ENCODE measurements at places on chromosomes 5 and 9.

DNA sequence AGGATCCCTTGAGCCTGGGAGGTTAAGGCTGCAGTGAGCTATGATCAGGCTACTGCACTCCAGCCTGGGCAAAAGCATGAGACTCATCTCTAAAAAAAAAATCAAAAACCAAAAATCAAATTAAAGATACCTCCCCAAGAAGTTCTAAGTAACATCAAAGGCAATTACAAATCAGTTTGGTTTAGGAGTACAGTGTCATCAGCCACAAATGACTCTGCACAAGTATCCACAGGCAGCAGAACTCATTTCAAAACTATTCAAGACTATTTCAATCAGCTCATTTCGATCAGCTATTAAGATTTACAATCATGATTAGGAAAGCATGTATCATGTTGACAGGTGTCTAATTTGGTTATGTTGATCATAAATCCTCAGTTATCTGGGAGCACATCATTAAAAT lies 19.1 kb downstream of the TRMO start:
- DNase-seq: no peak

- no peak for DNase-seq
Observed at GRCh38 chr5:153623751-153624450, 133.4 kb downstream of the GRIA1 start.

GRCh38 chr5:138369706-138370105 lies 17.2 kb downstream of the KDM3B start:
- no peak for DNase-seq

DNA sequence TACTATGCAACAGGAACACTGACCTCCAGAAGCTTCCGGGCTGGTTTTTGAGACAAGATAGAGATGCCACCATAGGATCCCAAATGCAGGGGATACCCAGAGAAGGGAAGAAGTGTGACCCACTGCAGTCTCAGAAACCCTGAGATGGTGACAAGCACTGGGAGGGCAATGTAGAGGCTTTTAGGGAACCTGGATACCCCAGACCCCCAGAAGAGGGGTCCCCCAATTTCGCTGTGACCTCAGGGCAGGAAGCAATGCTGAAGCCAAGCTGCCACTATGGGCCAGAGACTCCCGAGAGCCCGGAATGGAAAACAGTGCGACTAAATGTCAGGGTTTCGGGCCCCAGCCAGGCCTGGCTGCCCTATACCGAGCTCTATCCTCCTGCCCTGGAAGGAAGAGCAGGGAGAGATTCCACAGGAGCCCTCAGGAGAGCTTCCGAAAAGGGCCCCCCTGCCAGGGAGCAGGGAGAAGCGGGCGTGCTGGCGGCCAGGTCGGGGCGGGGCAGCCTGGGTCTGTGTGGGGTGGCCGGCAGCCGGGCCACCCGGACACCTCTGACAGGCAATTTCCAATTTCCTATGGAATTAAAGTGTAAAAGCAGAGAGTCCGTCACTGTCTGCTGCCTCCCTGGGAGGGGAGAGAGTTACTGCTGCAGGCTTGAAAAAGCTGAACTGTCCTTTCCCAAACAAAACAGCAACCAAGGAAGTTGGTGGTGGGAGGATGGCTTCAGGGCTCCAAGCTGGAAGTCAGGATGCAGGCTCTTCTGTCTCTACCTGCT lies 154.2 kb downstream of the FGF18 start:
- DNase-seq: no peak

GRCh38 chr9:134208981-134209725 lies 44.8 kb upstream of the RNU6ATAC start:
- no peak for DNase-seq

- no peak for DNase-seq
Observed at GRCh38 chr9:92506184-92506857, 24.0 kb upstream of the ASPN start.

DNA sequence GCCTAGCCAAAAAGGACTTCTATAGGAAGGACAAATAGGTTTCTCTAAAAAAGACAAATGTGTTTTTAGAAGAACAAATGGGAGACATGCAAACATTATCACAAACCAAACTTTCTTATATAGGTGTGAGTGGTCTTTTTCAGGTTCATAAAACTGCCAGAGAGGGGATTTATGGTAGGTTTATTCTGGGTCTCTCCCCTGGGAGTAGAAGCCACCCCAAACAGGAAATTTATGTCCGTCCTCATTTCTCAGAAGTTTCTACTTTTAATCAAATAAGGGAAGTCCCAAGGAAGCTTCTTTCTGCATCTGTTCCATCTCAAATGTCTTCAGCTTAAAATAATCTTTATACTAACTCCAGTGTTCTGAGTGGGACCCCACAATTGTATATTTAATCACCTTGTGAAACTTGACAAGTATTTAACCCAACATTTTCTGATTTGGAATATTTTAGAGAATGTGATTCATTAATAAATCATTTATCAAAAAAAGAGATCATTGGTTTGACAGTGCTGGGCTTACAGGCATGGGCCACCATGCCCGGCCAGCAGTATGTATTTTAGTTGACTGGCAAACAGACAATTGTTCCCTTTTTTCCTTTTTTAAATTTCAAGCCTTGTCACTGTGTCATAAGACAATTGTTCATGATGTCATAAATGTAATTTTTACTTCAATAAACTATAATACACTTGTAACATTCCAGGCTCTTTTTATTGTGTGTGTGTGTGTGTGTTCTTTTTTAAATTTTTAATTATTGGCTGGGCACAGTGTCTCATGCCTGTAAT lies 44.6 kb upstream of the GLDC start:
- DNase-seq: no peak

- DNase-seq: no peak
Observed at GRCh38 chr9:78026947-78027346, 4.7 kb downstream of the GNAQ start.

- no peak for DNase-seq
Observed at GRCh38 chr5:32523625-32524024, 61.7 kb upstream of the SUB1 start.

GRCh38 chr5:160271836-160272235 lies 40.5 kb downstream of the CCNJL start:
- no peak for DNase-seq

- DNase-seq: no peak
Observed at GRCh38 chr5:154358516-154359220, 87.1 kb upstream of the SAP30L start.

DNA sequence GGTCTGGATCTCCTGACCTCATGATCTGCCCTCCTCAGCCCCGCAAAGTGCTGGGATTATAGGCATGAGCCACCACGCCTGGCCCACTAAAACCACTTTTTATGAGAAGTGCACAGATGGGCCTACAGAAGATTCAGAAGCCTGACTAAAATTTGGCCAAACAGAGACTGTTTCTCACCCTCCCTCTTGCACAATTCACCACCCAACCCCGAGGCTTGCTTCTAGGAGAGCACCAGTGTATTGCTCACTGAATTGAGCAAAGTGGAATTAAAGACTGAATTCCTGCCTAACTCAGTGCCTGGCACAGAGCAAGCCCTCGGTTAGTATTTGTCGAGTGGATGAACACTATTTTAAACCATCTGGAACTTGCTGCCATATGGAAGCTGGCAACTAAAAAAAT lies 3.4 kb upstream of the DCTN4 start:
- no peak for DNase-seq

DNA sequence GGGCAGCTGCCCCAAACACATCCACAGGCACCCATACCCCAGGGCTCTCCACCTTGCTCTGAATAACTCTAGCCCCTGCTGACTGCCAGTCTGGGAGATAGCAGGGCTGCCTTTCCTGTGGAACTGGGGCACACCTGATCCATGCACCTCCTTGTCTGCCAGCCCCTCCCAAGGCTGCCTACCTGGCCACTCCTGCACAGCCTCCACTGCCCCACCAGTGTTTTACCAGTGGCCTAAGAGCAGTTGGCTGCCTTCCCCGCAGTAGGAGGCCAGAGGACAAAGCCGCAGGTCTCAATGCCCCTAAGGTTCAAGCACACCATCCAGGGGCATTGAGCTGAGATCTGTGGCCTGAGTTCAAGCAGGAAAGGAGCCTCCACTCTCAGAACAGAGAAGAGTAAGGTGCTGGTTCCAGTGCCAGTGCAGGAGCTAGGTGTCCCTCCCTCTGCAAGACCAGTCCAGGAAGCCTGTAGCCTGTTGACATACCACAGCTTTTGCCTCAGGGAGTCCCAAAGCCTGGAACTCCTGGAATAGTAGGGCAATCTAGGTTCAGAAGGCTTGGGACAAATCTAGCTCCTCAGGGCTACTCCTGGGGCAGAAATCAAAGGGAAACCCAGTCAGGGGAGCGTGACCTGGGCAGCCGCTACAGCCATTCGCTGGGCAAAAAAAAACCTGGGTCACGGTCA lies 514.5 kb upstream of the PTGER4 start:
- peak; percentile 28 for DNase-seq

DNA sequence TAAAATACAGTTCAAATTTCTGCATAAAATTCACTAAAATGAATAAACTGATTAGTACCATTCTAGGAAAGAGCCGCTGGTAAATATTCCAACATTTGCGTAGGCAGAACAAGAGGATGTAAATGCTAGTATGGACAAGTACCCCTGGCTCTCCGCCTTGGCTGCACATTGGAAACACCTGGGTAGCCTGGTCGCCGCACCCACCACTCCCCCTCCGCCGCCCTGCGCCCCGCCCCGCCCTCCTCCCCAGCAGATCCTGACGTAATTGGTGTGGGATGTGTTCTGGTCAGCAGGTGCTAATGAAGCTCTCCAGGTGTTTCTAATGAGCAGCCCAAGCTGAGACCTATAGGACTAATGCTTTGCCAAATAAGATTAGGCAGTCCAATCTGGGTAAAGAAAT lies 225.7 kb downstream of the FRMD3 start:
- no peak for DNase-seq

DNA sequence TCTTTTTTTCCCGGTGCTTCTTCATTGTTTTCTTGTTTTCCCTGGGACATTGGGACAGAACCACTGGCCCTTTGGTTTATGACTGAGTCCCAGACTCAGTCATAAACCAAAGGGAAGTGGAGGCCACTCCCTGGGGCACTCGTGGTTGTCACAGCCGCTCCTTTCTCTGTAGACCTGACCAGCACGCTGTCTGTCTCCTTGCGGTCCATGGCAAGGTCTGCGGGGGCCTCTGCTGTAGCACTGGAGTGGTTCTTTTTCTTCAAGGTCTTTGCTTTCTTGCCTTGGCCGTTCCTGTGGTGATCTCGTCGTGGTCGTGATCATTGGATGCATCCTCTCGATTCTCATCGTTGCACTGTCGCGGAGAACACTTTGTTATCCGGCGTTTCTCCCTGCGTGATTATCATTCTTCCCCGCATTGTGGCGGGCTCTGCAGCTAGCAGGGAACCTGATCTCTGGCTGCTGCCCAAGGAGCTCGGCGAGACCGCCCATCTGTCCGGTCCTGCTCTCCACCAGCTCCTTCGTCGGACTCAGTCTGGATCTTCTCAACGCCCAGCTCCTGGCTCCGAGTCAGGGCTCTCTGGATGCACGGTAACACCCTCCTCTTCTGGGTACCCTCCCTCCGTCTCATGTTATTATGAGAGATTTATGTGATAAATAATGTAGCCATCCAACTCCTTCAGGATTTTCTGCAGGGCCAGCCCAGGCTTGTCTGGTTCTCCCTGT lies 43.5 kb upstream of the MPDZ start:
- DNase-seq: no peak

DNA sequence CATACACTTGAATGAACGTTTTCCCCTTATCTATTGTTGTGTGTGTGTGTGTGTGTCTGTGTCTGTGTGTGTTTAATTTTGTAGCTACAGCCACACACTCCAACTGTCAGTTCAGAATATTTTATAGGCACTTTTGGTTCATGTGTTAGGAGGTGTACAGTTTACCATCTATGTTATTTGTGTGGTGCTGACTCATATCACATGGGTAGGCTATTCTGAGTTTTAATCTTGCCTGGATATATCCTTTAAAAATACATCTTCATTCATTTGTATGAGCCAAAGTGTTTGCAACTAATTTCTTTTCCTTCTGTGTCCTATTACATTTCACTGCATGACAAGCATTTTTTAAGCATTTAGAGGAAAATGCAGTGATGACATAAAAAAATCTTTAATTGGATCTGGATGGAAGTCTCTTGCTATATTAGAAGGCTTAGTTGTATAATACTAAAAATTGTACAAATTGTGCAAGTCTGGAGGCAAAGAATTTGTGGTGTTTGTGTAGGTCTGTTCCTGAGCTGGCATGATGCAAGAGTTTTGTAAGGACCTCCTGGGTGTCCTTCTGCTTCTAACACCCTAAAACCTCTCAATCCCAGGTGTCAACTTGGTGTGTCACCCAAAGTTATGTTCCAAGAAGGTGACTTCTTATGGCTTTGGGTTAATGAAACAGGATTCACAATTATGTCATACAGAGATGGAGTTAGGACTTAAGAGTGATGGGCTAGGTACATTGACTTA lies 52.4 kb upstream of the HMHB1 start:
- no peak for DNase-seq

GRCh38 chr5:57302164-57302563 lies 128.3 kb downstream of the GPBP1 start:
- DNase-seq: no peak

- DNase-seq: peak; percentile 7
Observed at GRCh38 chr9:92620845-92621244, 49.1 kb downstream of the IPPK start.

DNA sequence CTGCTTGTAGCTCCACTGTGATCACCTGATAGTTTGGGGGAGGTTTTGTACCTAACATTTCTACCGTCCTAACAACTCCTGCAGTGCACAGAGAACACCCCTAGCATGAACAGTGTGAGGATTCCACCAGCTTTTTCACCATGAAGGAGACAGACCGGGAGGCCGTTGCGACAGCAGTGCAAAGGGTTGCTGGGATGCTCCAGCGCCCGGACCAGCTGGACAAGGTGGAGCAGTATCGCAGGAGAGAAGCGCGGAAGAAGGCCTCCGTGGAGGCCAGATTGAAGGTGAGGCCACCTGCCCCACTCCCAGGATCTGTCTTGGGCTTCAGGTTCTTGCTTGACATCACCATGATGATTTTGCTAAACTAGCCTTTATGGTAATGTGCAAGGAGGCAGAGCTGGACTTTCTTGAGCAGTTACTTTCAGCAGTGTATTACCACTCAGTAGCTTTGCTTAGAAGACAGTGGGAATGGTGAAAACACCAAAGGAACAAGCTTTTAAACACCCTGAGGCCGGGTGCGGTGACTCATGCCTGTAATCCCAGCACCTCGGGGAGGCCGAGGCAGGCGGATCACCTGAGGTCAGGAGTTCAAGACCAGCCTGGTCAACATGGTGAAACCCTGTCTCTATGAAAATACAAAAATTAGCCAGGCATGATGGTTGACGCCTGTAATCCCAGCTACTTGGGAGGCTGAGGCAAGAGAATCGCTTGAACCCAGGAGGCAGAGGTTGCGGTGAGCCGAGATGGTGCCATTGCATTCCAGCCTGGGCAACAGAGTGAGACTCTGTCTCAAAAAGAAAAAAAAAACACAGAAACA lies 3.3 kb downstream of the EXOC3 start:
- DNase-seq: no peak

Measured in Peyer's patch (tissue), 4 donors.